ENCODE measurements at places on chromosomes 6 and 20. TPM values are rescaled to one million over a fixed set of nuclear protein-coding genes. Genes with fewer than 3 reads are reported as not detected.

DNA sequence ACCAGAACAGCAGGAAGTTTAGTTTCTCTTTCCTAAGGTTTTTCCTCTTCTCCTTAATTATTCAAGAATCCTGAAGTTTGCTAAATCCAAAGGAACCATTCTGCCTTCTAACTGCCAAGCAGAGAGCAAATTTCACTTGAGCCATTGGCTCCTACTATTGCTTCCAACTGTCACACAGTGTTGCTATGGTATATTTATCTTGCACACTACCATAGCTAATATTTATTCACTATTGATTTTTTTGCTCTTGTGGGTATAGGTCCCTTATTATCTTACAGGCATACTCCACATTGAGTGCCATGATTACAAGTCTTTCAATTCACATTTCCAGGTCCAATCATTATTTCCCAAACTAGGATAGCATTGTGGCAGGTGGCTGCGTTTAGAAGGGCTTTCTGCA, 266.7 kb upstream of the FLRT3 start:
- no peaks in the 10 kb centered on the region for H3K4me1 ChIP-seq
- no peaks in the 10 kb centered on the region for H3K27me3 ChIP-seq
- no peak for DNase-seq
- no peaks in the 10 kb centered on the region for H3K36me3 ChIP-seq
- no peak overlapping the region for H3K27ac ChIP-seq

DNA sequence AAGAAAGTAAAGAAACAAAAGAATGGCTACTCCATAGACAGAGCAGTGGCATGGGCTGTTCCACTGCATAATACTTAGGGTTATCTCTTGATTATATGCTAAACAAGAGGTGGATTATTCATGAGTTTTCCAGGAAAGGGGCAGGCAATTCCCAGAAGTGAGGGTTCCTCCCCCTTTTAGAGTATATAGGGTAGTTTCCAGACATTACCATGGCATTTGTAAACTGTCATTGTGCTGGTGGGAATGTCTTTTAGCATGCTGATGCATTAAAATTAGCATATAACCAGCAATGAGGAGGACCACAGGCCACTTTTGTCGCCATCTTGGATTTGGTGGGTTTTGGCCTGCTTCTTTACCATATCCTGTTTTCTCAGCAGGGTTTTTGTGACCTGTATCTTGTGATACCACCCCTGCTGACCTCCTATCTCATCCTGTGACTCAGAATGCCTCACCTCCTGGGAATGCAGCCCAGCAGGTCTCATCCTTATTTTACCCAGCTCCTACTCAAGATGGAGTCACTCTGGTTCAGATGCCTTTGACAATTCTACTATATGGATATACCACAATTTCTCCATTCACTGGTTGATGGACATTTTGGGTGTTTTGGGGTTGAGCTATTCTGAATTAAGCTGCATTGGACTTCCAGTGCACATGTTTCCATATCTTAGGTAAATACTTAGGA, 280.6 kb downstream of the FARS2 start:
- no peaks in the 10 kb centered on the region for H3K36me3 ChIP-seq
- no peak overlapping the region for H3K27ac ChIP-seq
- no peak overlapping the region for H3K4me3 ChIP-seq
- no peaks in the 10 kb centered on the region for H3K27me3 ChIP-seq
- H3K4me1 ChIP-seq: no peaks in the 10 kb centered on the region
- no peak for DNase-seq

DNA sequence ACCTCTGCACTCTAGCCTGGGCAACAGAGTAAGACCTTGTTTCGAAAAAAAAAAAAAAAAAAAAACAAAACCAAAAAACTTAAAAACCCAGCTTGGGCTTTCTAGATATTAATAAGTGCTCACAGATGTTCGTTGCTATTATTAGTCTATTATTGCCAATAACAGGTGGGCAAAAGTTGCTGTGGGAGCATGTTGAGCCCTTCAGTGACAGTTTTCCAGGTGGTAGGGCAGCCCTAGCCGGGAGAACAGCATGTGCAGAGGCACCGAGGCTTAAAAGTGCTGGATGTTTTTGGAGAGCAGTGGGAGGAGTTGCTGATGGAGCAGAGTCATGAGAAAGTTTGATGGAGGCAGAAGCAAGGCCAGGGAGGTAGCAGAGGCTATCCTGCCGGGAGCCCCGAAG, 4.4 kb downstream of the PPP1R16B start:
- H3K27ac ChIP-seq: no peak overlapping the region
- H3K27me3 ChIP-seq: peaks cover 57% of the 10 kb centered on the region
- H3K4me3 ChIP-seq: no peak overlapping the region
- no peaks in the 10 kb centered on the region for H3K36me3 ChIP-seq
- H3K4me1 ChIP-seq: peaks cover 6% of the 10 kb centered on the region

- no peak for DNase-seq
- H3K36me3 ChIP-seq: no peaks in the 10 kb centered on the region
- H3K27ac ChIP-seq: no peak overlapping the region
- peaks cover 3% of the 10 kb centered on the region for H3K4me1 ChIP-seq
Observed at GRCh38 chr6:44708208-44708607, 320.7 kb downstream of the CDC5L start.

GRCh38 chr6:157608221-157609075, 214.6 kb upstream of the SNX9 start:
- no peak for DNase-seq
- no peaks in the 10 kb centered on the region for H3K4me1 ChIP-seq
- H3K36me3 ChIP-seq: no peaks in the 10 kb centered on the region
- no peak overlapping the region for H3K27ac ChIP-seq
- H3K27me3 ChIP-seq: no peaks in the 10 kb centered on the region
- H3K4me3 ChIP-seq: no peak overlapping the region

GRCh38 chr6:116157391-116157790, 31.5 kb upstream of the COL10A1 start:
- no peaks in the 10 kb centered on the region for H3K36me3 ChIP-seq
- DNase-seq: no peak
- H3K27me3 ChIP-seq: no peaks in the 10 kb centered on the region
- H3K27ac ChIP-seq: no peak overlapping the region

DNA sequence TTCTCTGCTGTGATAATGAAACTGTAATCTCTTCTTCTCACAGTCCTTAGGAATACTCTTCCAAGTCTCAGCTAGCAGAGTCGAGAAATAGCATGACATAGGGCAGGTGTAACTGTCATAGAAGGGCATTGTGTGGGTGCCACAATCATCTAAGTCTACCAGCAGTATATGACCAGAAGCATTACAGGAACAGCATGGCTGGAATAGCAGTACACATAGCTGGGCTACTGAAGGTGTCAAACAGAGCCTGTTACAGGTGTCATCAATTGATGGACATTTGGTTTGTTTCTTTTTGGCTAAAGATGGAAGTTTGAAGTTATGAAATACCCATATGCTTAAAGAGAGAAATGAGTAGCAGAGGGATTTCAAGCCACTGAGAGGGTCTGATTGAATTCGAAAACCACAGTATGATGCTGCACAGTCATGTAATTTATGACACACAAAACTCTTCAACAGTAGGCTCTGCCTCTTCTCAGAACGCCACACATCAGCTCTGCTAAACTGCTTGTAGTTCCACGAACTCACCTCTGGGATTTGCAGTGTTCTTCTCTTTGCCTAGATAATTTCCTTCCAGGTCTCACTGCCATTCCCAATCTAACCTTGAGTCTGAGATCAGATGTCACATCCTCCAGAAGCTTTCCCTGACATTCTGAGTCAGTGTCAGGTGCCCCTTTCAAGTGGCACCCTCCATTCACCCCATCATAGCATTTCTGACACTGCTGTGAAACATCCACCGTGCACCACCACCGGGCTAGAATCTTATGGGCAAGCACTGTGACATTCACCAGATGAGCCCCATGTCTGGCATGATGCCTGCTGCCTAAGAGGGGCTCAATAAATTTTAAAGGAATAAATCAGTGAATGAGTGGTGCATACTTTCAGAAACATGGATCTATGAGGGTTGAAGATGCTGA, 151.0 kb downstream of the ADAT2 start:
- H3K4me3 ChIP-seq: no peak overlapping the region
- H3K27me3 ChIP-seq: no peaks in the 10 kb centered on the region
- no peak for DNase-seq
- H3K27ac ChIP-seq: no peak overlapping the region

GRCh38 chr6:4155848-4156466, 20.6 kb upstream of the ECI2 start:
- H3K36me3 ChIP-seq: no peaks in the 10 kb centered on the region
- no peak overlapping the region for H3K4me3 ChIP-seq
- peak; percentile 84 for DNase-seq
- no peaks in the 10 kb centered on the region for H3K27me3 ChIP-seq

DNA sequence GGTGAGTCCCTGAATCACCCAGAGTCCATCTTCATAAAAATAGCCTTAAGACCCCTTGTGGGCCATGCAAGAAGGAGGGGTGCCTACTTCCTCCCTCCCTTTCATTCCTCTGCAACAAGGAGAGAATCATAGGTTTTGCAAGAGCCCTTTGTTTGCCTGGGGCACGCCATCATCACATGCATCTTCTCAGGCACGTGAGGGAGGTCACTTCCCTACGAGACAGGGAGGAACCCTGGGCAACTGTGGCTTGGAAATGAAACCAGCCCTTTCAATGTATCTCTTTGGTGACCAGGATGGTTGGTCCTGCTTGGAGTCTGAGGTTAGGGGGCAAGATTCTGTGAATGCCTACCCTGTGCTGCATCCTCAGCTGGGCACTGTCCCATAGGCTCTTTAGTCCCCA, 194.8 kb downstream of the MAFB start:
- no peak overlapping the region for H3K4me3 ChIP-seq
- no peak overlapping the region for H3K27ac ChIP-seq
- H3K27me3 ChIP-seq: no peaks in the 10 kb centered on the region
- no peaks in the 10 kb centered on the region for H3K36me3 ChIP-seq
- H3K4me1 ChIP-seq: no peaks in the 10 kb centered on the region

DNA sequence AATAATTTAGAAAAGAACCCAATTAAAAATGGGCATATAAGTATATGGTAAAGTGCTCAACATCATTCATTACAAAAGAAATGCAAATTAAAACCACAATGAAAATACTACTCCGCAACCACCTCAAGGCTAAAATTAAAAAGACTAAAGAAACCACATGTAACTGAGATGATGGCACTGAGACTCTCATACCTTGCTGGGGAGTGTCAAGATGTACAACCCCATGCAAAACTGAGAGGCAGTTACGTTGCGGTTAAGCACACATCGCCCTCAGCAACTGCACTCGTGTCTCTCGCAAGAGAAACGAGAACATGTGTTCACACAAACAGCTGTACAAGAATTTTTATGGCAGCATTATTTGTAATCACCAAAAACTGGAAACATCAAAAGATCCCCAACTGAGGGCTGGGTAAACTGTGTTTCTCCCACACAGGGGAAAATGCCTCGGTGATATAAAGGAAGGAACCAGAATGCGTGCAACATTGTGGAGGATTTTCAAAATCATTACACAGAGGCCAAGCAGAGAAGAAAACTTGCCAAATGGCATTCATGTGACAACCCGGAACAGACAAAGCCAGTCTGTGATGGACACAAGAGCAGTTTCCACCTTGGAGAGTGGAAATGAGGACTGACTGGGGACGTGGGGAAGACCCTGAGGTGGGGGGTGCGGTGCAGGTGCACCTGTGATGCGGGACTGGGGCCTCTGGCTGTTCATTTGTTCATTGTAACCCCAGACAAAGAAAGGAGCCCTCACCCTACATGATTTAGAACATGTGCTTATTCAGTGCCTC, 144.9 kb downstream of the WDR27 start:
- no peaks in the 10 kb centered on the region for H3K4me1 ChIP-seq
- no peaks in the 10 kb centered on the region for H3K36me3 ChIP-seq
- DNase-seq: no peak
- H3K27ac ChIP-seq: no peak overlapping the region

VGLL2 gene
- not detected for total RNA-seq

SPATS1 gene
- total RNA-seq: not detected

Measured in A673 (cell line).